ENCODE measurements at places on chromosomes 6 and 20.

GRCh38 chr6:146598772-146599405 is at the start of gene ADGB:
Gene ADGB (plus strand): TSS chr6:146598972. CDS start chr6:146599041, 69 bp downstream.
- no peak for DNase-seq

DNA sequence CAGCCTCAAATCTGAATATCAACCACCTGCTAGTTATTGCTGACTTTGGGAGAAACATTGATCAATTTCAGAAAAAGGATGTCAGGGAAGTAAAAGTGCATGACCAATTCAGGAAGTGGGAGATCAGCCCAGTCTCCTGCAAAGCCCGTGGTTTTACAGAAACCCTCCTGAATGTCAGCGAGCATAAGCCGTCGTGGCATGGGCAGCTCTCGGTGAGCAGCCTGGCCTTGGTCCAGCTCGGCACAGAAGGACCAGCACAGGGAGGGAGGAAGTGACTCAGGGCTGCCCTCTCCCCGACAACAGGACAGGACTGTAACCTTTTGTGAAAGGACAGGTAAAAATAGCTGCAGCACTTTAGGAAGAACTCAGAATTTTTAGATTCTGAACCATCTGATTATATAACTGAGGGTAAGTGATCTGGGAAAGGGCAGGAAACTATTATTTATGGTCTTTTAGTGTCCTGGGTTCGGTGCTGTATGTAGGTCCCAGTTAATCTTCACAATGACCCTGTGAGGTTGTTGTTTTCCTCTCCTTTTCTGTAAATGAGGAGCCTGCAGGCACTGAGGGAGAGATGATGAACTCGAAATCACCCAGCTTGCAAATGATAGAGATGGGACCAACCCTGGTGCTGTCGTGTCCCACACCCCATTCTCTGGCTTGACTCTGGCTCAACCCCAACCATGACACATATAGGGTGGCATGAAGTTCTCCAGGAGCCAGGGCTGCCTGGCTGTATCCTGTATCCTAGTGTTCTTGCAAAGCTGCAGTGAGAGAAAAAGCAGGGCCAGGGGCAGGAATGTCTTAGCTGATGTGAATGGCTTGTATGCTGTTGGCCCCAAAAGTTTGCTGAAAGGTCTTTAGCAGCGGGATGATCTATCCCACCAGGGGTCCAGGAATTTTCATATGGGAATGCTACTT is 37.6 kb downstream of the NRN1 start:
- no peak for DNase-seq

- no peak for DNase-seq
Measured at GRCh38 chr6:33057222-33058150, 16.0 kb downstream of the HLA-DPA1 start.

DNA sequence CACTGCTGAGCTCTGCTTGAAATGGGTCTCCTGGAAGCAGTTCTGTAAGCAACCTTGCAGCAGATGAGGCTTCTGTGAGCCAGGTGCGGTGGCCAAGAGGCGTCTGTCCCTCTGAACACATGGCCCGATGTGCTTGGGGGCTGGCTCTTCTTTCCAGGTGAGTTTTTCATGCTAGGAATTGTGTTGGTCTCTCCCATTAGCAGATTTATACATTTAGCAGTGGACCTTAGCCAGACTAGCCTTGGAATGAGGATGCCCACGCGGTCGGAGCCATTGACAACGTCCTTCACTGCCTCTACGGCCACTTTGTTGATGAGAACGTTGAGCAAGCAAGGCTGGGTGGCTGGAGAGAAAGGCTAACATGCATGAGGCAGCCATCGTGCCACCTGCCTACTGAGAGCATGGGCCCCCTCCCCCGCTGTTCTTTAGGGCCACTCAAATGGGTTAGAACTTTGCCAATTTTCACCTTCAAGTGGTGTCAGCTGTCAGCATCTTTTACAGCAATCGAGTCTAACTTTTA is 33.5 kb downstream of the ERMARD start:
- DNase-seq = no peak

- DNase-seq = no peak
Measured at GRCh38 chr6:87700397-87701343, 1.4 kb downstream of the AKIRIN2 start.
